ENCODE measurements at places on chromosomes 1 and 21.

DNA sequence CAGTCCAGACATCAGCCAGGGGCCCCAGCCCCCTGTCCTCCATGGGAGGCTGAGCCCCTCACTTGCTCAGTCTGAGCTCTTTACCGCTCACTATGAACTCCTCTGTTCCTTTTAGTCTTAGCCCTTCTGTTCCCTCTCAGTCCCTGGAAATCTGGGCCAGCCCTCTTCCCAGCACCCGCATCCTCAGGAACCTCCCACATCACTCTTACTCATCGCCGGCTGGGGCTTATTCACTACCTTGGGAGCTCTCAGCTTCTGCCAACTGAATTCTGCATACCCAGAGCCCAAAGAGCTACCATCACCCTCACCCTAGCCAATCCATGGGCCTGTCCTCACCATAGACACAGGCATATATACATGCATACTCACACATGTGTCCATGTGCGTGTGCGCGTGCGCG lies 11.5 kb downstream of the KNCN start:
- DNase-seq = no peak

DNA sequence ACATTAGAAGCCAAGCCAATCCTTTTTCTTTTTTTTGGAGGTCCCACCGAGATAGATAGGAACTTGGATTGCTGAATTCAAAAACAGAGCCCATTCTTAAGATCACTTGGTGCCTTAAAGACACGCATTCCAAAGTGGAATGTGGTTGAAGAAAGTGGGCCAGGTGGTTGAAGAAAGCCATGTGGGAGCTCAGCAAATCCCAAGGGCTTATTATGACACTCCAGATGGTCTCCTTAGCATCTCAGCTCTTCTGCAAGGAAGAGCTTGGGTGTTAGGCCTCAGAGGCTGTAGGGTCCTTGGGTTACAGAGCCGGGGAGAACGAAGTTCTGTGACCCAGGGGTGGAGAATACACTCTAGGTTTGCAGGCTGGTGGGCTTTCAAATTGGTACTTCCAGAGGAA lies 13.5 kb downstream of the TOR3A start:
- no peak for DNase-seq

DNA sequence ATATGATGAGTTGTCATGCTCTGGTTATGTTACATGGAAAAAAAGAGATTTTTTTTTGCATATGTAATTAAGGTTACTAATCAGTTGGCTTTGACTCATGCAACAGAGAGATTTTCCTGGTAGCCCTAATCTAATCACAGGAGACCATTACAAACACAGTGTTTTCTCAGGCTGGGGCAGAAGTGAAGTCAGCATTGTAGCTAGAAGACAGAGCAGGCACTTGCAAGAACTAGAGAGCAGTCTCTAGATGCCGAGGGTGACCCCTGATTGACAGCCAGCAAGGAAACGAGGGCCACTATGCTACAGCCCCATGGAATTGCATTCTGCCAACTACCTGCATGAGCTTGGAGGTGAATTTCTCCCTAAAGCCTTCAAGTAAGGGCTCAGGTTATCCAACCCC lies 151.3 kb downstream of the RUNX1 start:
- no peak for DNase-seq

DNA sequence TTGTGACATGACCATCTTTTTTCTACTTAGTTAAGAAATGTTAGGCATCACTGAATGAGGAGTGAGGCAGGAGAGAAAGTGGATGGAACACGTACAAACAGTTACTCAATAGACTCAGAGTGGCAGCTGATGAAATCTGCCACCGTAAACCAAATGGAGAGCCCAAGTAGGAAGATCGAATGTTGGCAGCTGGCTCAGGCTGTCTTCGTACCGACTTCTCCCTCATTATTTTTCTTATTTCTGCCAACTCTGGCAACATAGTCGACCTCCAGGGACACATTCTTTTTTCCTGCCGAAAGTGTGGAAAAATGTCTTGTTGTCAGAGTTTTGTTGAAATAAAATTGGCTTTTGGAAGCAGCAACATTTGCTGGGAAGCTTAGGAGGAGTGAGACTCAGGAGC lies 143.3 kb downstream of the GREM2 start:
- no peak for DNase-seq

DNA sequence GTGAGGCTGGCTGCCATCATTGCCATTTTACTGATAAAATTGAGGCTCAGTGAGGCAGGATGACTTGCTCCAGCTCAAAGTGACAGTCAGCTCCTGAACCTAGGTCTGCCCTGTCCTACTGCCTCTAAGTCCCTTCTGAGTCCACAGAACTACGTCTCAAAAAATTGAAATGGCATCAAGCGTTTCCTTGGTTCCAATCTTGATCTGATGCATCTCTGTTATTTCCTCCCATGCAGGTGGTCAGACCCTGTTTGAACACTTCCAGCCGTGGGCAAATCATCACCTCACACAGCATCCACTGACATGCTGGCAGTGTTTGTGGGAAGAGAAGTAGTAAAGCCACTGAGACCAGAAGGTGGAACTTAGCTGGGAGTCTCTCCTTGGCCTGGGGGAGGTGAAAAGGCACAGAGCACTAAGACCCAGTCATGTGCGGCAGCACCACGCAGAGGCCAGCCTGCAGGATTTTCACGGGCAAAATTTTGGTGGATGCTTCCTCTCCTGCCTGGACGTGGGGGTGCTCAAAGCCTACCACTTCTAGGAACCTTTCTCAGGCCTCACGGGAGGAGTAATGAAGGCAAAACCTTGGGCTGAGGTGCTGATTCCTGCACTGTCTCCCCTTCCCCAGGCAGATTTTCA lies 7.8 kb upstream of the CPLANE2 start:
- DNase-seq = no peak

DNA sequence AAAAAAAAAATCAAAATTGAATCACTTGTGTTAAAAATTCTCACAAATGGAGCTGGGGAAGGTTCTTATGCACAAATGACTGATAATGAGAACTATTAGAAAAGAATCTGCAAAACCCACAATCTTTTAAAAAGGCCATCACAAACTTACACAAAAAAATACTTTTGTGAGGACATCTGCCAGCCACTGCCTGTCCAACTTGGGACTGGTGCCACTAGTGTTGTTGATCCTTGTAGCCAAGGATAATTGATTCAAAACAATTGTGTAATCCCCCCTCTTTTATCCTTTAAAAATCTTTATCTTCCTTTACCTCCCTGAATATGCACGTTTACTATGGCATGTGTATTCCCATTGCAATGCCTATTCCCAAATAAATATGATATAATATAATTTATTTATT lies 39.2 kb upstream of the THEM4 start:
- DNase-seq = no peak

GRCh38 chr1:175208773-175209492 lies 16.4 kb upstream of the KIAA0040 start:
- DNase-seq = no peak

GRCh38 chr1:74637296-74637695 lies 36.3 kb downstream of the ERICH3 start:
- no peak for DNase-seq
